ENCODE measurements at places on chromosomes 12 and 14.

GRCh38 chr12:24705741-24706358, 243.1 kb downstream of the BCAT1 start:
- DNase-seq: no peak

GRCh38 chr12:101670007-101670671, 27.3 kb upstream of the CHPT1 start:
- DNase-seq: no peak

DNA sequence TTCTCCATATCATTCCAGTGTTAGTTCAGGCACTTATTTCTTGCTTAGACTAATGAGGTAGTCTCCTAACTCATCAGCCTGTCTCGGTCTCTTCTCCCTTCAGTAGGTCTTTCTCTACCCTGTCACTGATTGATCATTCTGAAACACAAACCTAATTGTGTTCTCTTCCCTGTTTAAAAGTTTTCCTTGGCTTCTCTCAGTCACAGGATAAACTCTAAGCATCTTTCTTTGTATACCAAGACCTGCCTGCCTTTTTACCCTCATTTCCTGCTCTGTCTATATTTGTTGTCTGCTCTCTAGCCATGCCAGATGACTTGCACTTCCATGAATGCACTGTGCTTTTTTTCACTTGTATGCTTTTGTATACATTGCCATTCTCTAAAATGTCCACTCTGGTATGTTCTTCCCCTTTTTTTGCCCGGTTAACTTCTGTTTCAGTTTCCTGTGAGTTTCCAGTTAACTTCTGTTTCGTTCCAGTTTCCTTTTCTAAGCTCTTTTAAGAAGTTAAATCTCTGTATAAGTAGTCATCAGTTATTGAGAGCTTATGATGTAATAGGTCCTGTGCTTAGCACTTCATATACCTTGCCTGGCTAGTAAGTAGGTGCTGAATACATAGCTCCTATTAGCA, 12.8 kb downstream of the DIP2B start:
- no peak for DNase-seq

- DNase-seq: no peak
Measured at GRCh38 chr12:80017261-80017870, 82.0 kb upstream of the OTOGL start.

DNA sequence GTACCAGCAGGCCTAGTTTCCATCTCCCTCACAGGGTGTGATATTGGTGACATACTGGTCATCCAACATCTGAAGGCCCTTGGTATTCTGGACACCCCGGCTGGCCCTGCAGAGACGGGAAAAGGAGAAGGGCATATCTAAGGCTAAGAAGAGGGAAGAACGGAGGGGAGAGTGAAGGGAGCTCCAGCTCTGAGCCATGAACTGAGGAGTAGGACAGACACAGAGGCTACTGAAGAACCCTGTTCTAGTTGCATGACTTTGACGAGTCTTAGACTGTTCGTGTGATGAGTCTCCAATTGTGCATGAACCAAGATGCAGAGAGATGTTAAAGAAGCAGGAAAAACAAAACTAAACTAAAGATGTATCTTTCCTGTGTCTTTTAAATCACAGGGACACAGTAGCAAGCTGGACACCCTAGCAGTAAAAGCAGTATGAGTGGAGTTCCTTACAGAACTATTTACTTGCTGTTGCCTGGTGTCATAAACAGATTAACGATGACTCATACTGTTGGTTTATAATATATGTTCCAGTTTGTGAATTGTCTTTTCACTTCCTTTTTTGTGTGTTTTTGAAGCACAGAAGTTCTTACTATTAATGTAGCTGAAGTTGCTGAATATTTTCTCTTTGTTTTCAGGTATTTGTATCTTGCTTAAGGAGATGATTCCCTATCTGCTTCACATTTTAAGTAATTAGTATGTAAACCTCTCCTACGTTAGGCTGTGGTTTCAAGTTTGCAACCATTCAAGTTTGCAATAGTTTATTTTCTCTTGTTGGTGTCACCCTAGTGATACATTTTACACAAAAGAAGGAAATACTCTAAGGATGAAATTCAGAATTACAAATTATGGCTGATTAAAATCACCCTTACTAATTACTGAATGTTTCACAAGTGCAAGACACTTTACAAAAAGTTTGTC, 15.7 kb downstream of the FAR2 start:
- no peak for DNase-seq

GRCh38 chr12:3518902-3519301, 27.9 kb downstream of the PRMT8 start:
- DNase-seq: no peak

DNA sequence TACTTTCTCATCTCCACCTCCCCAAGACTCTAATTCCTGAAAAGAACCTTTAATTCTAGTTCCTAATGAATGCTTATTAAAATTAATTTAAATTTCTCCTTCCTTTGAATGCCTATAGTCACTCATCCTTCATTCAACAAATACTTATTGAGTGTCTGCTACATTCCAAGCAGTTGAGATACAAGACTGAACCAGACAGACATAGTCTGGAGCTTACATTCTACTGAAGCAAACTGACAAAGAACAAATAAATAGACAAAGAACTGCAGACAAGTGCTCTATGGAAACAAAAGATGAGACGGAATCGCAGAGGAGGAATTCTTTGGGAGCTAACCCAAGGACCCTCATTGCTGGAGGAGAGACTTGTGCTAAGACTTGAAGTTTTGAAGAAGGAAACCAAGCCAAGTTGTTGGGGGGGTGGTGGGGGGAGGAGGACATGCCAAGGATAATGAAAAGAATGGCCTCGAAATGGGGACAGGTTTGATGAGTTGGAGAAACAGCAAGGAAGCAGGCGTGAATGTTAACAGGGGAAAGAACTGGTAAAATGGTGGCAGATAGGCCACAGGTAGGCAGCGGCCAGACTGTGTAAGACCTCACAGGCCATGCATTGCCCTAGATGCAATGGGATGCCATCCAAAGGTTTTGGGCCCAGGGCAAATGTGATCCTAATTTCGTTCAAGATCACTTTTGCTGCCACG, 9.7 kb upstream of the TDG start:
- DNase-seq: no peak

- DNase-seq: no peak
Measured at GRCh38 chr12:108271951-108272872, 66.9 kb downstream of the CMKLR1 start.

DNA sequence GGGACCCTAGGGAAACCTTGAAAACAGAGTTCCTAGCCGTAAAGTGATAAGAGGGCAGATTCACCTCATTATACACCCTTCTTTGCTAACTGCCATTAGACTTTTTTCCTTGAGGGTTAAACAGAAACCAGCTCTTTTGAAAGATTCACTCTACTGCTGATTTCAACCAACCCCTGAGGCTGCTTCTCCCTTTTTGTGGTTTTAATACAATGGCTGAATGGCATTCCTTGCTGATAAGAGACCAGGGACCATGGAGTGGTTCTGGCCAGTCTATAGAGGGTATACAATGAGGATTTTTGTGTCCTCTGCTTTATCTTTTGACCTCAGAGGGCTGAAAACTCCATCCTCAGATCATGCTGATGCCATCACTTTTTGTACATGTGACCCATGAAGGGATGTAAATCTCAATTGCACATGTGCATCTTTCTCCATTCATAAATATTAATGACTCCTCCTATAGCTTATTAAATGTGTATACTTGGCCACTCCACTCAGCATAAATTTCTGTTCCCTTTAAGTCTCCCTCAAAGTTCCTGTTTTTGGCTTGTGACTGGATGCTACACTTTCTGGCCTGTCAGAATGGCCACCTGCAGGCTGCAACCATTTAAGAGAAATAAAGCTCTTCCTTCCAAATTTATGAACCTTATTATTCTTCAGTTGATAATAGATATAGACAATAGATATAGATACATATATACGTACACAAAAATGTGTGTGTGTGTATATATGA, 233.8 kb upstream of the SEL1L start:
- DNase-seq: no peak

GRCh38 chr12:100234591-100235304, 32.1 kb downstream of the DEPDC4 start:
- no peak for DNase-seq

DNA sequence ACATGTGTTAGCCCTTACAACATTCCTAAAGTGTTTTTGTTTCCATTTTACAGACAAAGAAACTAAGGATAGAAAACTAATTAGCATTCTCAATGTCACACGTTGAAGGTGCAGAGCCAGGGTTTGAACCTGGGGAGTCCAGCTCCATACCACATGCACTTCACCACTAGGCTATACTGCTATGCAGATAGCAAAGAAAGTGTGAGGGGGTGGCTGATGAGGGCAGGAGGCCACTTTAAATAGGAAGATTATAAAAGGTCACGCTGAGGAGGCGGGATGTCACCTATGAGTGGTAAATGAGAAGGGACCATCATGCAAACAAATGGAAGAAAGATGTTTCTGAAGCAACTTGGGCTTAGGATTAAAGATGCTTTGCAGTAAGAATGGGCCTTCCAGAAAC, 213.9 kb downstream of the EGLN3 start:
- no peak for DNase-seq

GRCh38 chr14:20820063-20820904, 17.6 kb upstream of the RNASE1 start:
- no peak for DNase-seq

DNA sequence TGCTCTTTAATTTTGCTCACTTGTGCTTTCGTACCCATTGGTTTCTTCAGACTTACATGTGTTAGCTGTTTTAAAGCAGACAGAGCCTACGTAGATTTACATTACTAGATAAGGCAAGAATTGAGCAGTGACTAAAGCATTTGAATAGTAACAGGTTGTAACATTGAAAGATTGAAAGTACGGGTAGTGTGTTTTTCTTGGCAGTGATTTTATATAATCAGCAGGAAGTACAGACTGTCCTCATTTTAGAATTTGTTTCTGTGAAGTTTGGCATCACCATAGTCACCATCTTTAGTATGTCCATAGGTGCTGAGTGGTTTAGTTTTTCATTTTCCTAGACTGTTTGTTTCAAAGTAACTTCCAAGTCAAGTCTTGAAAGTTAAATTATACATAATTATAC, 14.0 kb downstream of the RTRAF start:
- DNase-seq: no peak

All from SHP77 treated with DMSO at 0.1 percent for 48 hours (cell line).